ENCODE measurements at places on chromosomes 4 and X.

- DNase-seq = no peak
Measured at GRCh38 chr4:110633358-110634341, 10.8 kb upstream of the PITX2 start.

DNA sequence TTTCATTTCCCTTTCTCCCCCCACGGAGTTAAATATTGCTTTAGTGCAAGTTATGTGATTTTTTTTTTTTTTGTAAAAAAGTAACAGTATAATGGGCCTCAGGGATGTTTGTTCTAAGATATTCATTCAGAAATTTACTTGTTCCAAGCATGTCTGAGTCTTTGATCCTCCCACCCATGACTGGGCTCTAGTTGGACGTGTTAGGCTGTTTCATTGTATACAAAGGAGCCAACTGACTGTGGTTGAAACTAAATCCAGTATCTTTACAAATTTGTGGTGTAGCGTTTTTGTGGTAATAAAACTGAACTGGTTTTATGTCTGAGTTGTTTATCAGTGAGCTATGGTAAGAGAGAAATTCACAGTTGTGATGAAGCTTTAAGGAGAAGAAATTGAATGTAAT, 74.1 kb downstream of the DOCK11 start:
- no peak for DNase-seq

DNA sequence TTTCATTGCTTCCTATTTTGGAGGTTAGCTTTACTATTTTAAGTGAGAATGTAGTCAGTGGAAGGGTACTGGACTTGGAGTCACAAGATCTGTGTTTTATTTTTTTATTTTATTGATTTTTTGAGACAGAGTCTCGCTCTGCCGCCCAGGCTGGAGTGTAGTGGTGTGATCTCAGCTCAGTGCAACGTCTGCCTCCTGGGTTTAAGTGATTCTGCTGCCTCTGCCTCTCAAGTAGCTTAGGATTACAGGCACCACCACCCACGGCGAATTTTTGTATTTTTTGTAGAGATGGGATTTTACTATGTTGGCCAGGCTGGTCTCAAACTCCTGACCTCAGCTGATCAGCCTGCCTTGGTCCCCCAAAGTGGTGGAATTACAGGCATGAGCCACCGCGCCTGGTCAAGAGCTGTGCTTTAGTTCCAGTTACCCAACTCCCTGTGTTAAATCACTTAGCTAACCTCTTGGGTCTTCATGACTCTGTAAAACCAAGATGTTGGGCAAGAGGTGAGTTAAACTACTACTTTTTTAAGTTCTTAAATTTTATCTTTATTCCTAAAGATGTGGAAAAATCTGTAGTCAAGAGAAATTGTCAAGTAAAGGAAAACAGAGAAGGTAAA, 11.2 kb downstream of the USP9X start:
- DNase-seq = no peak

GRCh38 chr4:8856835-8857621, 14.6 kb downstream of the HMX1 start:
- no peak for DNase-seq

DNA sequence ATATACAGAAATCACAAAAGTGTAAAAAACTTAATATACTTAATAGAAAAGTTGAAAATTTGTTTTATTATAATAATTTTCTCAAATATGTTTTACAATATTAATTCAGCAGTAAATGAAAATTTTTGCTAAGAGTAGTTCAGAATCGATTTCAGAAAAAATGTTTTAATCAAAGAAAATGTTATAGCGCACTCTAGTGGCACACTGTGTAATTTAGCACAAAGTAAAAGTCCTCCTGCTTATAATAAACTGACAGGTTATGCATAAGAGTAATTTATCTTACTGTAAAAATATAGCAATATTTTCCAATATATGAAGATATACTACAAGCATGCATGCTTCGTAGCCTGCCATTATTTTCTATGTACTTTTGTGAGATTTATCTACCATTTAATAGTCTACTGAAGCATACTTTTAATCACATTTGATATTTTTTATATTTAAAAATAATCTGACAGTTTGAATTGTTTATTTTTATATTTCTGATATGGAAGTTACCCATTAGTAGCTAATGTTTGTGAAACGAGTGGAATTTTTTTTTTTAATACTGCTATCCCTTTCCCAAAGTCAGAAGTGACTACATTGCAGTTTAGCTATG, 217.9 kb upstream of the KLHL4 start:
- DNase-seq = no peak

- DNase-seq = no peak
Measured at GRCh38 chr4:170001011-170001744, 25.0 kb downstream of the MFAP3L start.

DNA sequence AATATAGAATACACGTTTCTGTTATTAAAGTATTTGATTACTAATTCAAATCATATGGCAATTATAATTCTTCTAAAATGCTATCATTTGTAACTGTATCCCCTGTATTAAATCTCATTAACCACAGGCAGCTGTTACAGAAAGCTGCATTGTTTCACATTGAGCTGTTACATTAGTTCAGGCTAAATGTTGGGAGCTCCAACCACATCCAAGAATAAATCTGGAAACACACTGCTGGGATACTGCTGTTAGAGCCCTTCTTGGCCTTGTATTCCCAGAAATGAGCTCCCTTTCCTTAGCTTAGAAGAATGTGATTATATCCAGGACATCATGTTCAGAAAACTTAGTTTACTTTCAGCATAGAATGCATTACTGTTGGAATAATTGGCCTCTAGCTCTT, 48.2 kb downstream of the GUCY1B1 start:
- DNase-seq = no peak

- DNase-seq = no peak
Measured at GRCh38 chrX:13102636-13103035, 58.2 kb upstream of the FAM9C start.

- DNase-seq = no peak
Measured at GRCh38 chr4:133943081-133943480, 258.5 kb downstream of the PABPC4L start.

- DNase-seq = no peak
Measured at GRCh38 chrX:14354521-14354920, 174.8 kb upstream of the GLRA2 start.

DNA sequence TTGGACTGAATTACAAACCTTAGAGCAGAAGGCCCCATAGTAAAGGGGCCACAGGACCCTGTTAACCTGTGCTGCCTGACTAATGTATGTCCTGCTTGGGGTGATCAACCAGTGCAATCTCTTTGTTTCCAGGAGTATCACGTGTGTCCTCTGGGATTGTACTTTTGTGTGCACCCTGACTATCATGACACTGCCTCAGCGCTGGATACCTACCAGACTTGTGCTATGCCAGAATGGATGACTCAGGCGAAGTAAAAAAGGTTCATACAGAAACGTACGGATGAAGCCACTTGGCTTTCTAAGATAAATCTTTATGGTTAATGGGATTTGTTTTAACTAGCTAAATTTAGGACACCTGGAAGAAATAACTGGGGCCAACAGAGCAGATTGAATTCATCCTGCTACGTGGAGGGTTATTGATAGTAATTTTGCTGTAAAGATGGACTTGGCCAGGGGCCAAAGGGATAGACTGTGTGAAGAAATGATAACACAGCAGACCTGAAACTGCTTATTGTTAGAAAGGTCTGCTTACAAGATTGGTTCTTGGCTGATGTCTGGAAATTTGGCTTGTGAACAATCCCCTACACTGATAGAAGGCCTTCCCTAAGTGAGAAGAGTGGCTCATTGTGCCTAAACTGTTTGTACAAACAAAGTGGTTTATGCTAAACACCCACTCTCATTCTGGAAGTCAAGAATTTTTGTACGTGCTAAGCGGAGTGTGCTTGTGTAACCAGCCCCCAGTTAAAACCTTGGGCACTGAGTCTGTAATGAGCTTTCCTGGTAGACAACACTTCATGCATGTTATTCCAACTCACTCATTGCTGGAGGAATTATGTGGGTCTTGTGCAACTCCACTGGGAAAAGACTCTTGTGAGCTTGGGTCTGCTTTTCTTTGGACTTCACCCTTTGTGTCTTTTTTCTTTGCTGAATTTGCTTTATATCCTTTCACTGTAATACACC, 750.5 kb upstream of the HTR2C start:
- DNase-seq = no peak

DNA sequence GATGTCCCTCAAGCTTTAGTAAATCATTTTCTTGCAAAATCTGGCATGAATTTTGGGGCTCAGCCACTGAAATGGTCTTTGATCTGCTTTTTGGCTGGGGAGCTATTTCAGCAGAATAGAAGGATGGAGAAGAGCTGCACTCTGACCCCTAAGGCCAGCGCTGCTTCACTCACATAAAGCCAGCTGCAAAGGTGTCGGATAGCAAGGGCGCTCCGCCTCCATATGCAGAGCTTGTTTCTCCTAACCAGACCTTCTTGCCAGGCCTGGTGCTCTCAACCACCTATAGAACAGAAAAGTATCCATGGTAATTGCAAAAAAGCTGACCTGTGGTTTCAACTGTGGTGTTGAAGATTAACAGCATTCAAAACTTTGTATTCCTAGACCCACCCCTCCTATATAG, 24.1 kb upstream of the COQ2 start:
- DNase-seq = no peak

DNA sequence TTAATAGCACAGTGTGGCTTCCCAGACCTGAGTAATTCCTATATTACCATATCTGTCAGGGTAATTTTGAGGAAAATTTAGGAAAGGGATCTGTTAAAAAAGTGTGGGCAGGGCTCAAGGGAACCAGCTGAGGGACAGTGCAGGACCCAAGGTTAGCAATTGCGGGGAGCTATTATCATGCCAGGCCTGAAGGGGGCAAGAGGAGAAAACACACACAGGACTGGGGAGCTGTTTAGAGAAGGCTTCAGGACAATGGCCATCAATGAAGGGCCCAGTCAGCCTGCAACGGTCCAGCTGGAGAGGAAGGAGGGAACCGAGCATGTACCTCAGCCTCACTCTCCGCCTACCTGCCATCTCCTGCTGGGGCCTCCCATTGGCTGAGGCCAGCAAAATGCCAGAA, 19.0 kb upstream of the NHS start:
- DNase-seq = no peak

DNA sequence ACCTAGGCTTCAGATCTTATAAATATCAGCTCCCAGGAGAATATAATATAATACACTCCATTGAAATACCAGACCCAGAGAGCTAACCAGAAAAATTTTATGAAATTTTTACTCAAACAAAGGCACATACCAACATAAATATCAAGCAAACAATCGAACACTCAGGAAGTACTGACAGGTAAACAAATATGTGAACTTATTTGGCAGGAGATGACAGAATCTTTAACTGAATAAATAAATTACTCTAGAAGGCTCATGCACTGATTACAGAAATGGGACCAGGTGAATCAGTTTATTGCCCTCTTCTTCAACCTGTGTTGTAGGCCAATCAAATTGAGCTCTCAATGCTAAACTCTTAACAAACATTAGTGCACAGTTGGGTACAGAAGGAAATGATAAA, 225.2 kb upstream of the PABPC4L start:
- DNase-seq = no peak
